Uterine smooth muscle cell (primary cell): ENCODE measurements at places on chromosomes 7 and 10. TPM values are rescaled to one million over a fixed set of nuclear protein-coding genes. Genes with fewer than 3 reads are reported as not detected.

Gene AGBL3
- total RNA-seq, result 0.89 and 1.00 TPM in 2 replicates

Gene OR6V1
- not detected in 2 replicates for total RNA-seq

Gene TRIM73
- total RNA-seq, result 0.55 and 0.62 TPM in 2 replicates

Gene RAB19
- total RNA-seq, result not detected in 2 replicates

Gene CALHM3
- total RNA-seq, result not detected in 2 replicates

Gene DKK1
- total RNA-seq, result 292 and 421 TPM in 2 replicates

Gene CAMK2B
- total RNA-seq, result under 0.01 TPM in 1 of 2 replicates, not detected in the other

Gene PTEN
- total RNA-seq, result 127 and 198 TPM in 2 replicates

Gene ABCC2
- total RNA-seq, result 0.55 and 0.75 TPM in 2 replicates

Gene UNCX
- total RNA-seq, result not detected in 2 replicates

Gene CPA5
- total RNA-seq, result not detected in 2 replicates

Gene FOXI2
- not detected in 2 replicates for total RNA-seq

Gene PTN
- 23.8 and 32.1 TPM in 2 replicates for total RNA-seq

Gene TMEM196
- not detected in 2 replicates for total RNA-seq

Gene HGF
- total RNA-seq, result 101 and 486 TPM in 2 replicates
